ENCODE measurements at places on chromosomes 12 and 14.

- no peak for DNase-seq
Observed at GRCh38 chr12:6831450-6831995, 3.3 kb downstream of the P3H3 start.

GRCh38 chr12:12353276-12353675, 3.2 kb upstream of the MANSC1 start:
- no peak for DNase-seq

- peak; percentile 8 for DNase-seq
Observed at GRCh38 chr14:64062381-64063115, 209.7 kb downstream of the SYNE2 start.

GRCh38 chr12:109044241-109044640, 8.1 kb upstream of the USP30 start:
- DNase-seq: no peak

GRCh38 chr12:71315328-71315985, 124.1 kb upstream of the LGR5 start:
- DNase-seq: no peak

GRCh38 chr12:90679674-90680073, 275.3 kb downstream of the CCER1 start:
- DNase-seq: no peak

DNA sequence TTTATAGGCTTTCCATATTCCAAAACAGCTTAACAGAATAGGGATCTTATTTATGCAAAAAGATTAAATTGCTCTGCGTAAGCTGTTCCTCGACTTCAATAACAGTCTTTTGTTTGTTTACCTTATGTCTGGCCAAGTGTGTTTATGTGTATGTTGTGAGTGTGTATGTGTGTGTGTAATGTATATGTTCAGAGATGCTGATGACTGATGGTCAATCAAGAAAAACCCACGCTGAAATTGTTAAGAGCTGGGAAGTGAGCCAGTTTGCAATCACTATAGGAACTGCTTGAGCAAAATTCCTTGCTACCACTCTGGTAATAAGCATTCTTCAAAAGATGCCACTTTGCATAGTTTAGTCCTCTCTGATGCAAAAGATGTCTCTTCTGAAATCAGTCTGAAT, 59.6 kb downstream of the PRKD1 start:
- no peak for DNase-seq

GRCh38 chr12:29398495-29398894, 17.5 kb upstream of the ERGIC2 start:
- no peak for DNase-seq

- peak; percentile 81 for DNase-seq
Observed at GRCh38 chr12:52903285-52903854, 1.5 kb downstream of the KRT8 start.

- no peak for DNase-seq
Observed at GRCh38 chr12:23096321-23096720, 471.4 kb downstream of the ETNK1 start.

- peak; percentile 45 for DNase-seq
Observed at GRCh38 chr14:73943083-73943482, 6.8 kb downstream of the FAM161B start.

DNA sequence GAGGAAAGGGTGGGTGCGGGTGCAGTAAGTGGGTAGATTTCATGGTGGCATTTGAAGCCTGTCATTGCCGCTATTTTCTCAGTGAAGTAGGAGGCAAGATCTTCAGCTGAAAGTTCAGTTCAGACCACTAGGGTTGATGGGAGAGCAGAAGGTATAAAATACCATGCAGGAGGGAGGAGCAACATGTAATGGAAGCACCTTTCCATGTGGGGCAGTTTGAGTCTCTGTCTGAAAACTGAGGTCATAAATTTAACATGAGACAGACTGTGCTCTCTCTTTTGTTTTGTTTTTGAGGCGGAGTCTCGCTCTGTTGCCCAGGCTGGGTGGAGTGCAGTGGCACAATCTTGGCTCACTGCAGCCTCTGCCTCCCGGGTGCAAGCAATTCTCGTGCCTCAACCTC, 22.7 kb downstream of the LRRC74A start:
- DNase-seq: peak; percentile 22

DNA sequence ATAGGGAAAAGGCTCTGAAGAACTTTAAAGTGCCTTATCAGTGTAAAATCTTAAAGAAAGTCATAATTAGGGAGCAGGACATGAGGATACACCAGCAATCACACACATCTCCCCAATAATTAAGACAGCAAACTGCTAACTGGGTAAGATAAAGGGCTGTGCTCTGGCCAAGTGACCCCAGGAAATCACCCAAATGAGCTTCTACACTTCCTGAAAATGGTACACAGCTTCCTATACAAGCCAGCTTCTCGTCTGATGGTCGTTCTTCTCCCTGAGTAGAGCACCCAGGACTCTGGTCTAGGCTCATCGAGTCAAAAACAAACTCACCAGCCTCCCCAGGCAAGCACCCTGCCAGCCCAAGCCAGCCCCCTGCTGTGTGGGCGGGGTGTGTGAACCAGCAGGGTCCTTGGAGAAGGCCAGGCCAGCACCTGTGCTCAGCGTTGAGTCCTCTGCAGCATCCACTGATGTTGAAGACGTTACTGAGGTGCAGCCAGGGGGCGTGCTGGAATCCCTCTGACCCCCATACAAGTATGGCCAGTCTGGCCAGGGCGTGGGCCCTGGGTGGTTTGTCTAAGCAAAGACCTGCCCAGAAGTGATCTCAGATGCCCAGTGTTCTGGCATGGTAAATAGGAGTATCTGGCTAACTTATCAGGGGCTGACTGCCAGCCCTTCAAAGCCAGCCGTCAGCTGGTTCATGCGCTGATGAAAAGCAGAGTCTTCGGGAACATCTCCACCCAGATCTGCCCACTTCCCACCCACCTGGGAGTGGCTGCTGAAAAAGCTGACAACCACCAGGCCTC, 41.4 kb downstream of the ACTN1 start:
- DNase-seq: peak; percentile 69

DNA sequence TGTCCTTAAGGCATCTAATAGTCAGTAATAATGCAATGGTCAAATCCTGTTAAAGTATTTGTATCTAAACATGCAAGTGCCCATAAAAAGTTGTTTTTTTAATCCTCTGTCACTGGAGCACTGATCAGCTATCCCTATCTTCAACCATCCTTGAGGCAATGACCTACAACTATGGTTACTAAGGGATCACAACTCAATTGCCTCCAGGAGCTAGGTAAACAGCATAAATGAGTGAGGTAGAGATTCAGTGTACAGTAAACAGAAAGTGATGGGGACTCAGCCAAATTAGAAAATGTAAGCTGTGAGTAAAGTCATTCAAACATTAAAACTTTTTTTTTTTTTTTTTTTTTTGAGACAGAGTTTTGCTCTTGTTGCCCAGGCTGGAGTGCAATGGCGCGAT, 18.6 kb downstream of the SPPL3 start:
- DNase-seq: no peak

GRCh38 chr12:88207921-88208620, 66.0 kb downstream of the TMTC3 start:
- no peak for DNase-seq

Measured in hematopoietic multipotent progenitor cell treated with erythropoietin and hydrocortisone succinate and interleukin-3 and kit ligand, for 6 days (in vitro differentiated cells).